ENCODE measurements at places on chromosomes 5 and 9.
A peak's percentile ranks its signal among the peaks of the same experiment; 100 is the strongest.

DNA sequence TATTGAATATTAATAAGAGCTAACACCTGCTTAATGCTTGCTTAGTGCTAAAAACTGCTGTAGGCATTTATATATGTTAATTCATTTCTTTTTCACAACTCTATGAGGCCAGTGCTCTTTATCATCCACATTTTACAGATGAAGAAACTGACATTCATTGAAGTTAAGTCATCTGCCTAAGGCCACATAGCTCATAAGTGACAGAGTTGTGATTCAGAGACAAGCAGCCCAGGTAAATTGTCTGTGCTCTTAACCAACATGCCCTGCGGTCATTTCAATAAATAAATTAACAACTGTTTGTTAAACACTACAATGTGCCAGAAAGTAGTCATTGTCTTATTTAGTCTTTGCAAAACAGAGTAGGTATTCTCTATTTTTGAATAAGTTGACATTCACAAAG lies 1354.4 kb upstream of the C9orf72 start:
- DNase-seq, result no peak

GRCh38 chr5:57488215-57488955 lies 5.8 kb upstream of the ACTBL2 start:
- peak; percentile 89 for DNase-seq

DNA sequence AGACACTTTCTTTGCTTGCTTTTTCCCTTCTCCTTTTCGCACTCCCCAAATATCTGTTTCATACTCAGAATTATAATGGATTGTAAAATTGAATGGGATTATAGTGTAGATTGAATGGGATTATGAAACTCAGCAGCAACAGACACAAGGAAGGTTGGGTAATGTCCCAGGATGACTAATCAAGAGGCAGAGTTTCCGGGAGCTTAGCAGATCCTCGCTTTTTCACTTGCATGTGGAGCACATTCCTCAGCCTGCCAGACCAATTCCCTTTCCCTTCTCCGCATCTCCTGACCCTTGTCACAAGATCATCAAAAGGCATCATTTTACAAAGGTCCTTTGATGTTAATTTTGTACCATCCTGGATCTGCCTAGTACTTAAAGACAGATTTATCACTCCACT lies 55.1 kb upstream of the SLC1A1 start:
- DNase-seq, result peak; percentile 61

GRCh38 chr5:171850324-171850947 lies 64.8 kb downstream of the SMIM23 start:
- DNase-seq, result peak; percentile 75

- DNase-seq, result peak; percentile 12
These were observed 88.3 kb downstream of the NSUN2 start for GRCh38 chr5:6544561-6544935.

Measured in islet precursor cell (in vitro differentiated cells).